Neural crest cell (in vitro differentiated cells): ENCODE measurements at places on chromosomes 5 and 9.

- no peak for DNase-seq
These were observed 95.1 kb upstream of the DNAH5 start for GRCh38 chr5:14039576-14039975.

DNA sequence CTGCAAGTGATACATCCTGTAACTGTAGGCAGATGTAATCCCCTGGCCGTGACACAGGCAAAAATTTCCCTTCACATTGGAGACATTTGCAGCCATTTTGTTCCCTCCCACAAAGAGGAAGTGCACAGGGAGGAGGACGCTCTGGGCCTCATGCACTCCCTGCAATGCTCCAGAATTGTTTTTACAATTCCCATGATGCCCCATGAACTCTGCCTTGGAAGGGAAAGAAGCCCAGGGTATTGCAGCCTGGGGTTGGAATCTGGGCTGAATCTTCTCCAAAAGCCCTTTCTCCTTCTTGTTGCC is 491.7 kb downstream of the CCDC171 start:
- DNase-seq, result no peak

- DNase-seq, result no peak
These were observed 81.0 kb upstream of the PALM2AKAP2 start for GRCh38 chr9:109699019-109699418.

DNA sequence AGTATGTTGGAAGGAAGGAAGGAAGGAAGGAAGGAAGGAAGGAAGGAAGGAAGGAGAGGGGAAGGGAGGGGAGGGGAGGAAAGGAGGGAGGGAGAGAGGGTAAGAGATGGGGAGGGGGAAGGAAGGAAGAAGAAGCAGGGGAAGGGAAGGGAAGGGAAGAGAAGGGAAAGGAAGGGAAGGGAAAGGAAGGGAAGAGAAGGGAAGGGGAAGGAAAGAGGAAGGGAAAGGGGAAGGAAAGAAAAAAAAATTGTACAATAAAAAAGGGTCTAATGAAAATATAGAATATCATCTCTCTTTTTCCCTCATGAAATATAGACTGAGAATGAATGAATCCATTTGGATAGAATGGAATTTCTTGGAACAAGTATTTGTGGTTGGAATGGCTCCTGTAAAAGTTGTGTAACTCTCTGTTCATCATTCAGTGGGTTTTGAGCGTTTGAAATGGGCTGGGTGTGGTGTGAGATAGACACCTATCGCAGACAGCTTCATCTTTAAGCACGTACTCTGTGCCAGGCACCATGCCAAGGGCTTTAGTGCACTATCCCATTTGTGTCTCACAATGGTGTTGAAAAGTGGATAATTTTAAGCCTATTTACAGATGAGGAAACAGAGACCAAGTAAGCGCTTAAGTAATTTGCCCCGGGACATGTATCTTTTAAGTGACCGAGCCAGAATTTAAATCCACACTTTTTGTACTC is 11.6 kb upstream of the PAPPA start:
- no peak for DNase-seq

GRCh38 chr5:110040178-110040577 is 350.5 kb downstream of the MAN2A1 start:
- DNase-seq, result no peak

DNA sequence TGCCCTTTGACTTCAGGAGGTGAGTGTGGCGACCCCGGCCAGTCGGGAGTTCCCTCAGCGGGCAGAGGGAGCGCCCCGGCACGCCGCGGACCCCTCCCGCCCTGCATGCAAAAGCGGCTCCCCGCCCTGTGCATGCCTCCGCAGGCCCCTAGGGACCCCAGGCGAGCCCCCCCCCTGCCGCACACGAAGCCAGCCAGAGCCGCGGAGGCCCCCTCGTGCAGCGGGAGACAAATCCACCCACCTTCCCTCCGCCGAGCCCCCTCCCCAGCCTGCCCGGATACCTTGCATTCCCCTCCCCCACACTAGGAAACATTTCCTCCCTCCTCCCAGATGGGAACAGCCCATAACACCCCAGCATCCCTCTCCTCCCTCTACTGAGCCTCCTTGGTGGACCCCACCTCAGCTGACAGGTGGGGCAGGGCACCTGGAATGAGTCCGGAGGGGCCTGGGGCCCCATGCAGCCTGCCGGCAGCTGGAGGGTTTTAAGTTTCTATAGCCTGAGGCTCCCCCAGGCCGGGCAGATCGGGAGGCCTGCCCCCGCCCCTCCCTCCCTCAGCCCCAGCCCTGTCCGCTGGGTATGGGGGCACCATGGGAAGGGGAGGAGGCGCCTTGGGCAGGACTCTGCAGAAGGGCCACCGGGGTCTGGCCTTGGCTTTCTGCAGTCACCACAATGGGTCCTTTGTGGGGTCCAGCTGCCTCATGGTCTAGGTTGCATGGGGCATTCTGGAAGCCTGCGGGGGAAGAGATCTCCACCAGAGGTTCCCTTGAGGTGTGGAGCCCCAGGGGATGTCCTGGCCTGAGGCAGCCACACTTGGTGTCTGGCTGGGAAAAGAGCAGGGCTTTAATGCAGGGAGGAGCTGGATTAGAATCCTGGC is 601 bp downstream of the ERGIC1 start:
- DNase-seq, result peak; percentile 51

DNA sequence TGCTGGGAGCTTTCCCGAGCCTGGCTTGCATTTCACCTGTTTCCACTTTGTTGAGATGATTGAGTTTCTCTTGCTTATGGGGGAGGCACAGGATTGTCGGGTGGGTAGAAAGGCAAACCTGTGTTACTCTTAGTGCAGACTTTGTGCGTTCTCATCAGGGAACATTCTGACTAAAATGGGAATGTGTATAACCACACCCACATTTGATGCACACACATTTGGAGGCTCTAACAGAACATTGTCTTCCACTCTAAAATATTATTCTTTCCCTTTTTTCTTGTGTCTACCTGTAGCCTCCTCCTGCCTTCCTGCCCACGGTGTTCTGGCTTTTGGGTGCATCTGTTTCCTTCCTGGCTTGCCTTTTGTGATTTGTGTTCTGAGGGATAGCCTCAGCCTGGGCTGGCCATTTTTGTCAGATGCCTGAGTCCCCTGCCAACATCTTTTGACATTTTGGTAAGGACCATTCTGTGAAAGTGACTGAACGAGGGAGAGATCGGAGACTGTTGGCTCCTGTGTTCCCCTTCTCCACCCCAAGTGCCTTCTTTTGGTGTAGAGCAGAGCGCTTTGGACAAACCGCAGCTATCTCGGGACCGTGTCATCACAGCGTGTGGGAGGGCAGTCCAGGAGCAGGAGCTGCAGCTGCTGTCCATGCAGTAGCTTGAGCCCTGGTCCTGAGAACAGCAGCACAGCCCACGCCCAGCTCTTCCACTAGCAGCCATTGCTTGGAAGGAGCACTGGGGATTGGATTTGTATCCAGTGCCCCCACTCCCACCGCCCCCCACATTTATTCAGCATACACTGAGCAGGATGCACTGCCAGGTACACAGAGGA is 101.4 kb downstream of the ARHGAP26 start:
- DNase-seq, result no peak

DNA sequence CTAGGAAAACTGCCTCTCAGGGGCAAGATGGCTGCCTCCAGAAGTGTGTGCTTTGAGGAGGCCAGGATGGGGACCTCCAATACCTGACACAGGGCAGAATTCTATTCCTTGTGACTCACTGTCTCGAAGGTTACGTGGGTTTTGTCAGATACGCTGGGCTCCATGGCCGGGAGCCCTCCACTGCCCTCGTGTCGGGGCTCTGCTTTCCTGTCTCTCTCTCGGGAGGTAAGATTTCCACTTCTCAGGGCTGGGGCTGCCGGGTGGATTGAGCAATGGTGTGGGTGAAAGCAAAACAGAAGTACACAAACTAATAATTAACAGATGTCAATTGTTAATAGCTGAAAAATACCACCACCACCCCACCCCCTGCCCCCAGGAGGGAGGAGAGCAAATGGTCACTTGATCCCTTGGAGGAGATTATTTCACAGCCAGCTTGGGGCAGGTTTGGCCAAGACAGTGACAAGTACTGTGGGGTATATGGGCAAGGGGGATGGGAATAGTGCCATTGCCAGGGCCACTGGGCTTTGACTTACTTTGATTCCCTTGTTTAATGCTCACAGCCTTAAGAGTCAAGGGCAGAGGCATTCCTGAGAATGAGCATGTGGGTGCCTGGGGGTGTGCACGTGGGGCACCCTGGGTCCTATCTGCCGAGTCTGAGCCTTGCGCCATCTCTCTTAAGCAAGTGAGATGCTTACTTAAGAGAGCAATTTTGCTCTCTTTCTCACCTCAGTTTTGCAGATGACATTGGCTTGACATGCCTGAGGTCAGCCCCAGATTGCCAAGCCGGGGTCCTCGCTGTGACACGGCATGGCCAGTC is 28.8 kb upstream of the DAB2IP start:
- no peak for DNase-seq

DNA sequence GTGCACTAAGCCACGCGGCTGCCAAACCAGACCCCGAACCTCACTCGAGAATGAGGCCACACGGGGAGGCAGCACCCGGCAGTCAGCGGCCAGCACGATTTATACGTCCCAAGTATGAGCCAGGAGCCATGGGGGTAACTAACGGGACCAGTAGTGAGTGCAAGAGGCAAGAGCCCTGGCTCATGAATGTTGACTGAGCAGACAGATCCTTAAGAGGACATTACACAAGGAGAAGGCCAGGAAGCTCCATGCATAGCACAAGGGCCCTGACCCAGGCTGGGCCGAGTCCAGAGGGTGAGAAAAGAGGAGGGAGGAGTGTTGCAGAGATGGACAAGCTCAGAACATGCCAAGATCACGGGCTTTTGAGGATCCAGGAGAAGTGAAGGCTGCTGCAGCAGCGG is 58.6 kb upstream of the PHYKPL start:
- no peak for DNase-seq

DNA sequence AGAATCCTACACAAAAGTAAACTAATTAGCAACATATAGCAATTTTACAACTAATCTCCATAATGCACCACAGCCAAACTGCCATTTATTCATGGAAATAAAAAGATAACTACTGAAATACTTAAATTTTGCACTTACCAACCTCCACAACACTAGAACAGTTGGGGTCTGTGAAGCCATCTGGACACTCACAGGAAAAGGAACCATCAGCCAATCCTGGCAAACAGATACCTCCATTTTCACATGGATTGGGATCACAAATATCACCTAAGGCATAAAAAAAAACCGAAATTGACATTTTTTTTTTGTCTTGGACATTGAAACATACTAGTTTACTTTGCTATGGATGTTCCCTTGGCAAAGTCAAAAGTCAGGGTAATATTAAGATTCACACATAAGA is 130.7 kb downstream of the EDIL3 start:
- DNase-seq, result no peak

GRCh38 chr5:125446986-125447385 is 700.5 kb upstream of the ZNF608 start:
- no peak for DNase-seq

- no peak for DNase-seq
These were observed 451.4 kb upstream of the DAB2 start for GRCh38 chr5:39876146-39876545.

DNA sequence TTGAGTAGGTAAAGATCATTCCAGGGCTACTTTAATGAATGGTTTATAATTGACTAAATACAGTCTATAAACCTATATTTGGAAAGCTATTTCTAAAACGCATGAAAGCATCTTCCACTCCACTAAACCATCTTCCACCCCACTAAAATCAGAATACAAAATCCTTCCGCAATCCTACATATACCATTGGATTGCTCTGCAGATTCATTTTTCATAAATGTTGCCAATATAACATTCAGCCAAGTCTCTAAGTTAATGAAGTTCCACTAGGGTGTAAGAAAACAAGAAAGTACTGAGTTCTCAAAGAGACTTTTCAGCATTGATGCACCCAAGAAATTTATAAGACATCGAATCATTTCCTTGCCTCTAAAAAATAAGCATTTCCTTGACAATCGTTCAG is 4.7 kb downstream of the SLC24A2 start:
- DNase-seq, result no peak

GRCh38 chr5:168342151-168342825 is 50.8 kb downstream of the WWC1 start:
- DNase-seq, result no peak

GRCh38 chr5:79689541-79690466 is at the start of gene CMYA5:
CMYA5 (plus strand) TSS chr5:79689836; CDS start chr5:79689908, 72 bp downstream.
- peak; percentile 30 for DNase-seq

GRCh38 chr9:128917151-128917849 is 3.5 kb upstream of the PHYHD1 start:
- DNase-seq, result no peak

DNA sequence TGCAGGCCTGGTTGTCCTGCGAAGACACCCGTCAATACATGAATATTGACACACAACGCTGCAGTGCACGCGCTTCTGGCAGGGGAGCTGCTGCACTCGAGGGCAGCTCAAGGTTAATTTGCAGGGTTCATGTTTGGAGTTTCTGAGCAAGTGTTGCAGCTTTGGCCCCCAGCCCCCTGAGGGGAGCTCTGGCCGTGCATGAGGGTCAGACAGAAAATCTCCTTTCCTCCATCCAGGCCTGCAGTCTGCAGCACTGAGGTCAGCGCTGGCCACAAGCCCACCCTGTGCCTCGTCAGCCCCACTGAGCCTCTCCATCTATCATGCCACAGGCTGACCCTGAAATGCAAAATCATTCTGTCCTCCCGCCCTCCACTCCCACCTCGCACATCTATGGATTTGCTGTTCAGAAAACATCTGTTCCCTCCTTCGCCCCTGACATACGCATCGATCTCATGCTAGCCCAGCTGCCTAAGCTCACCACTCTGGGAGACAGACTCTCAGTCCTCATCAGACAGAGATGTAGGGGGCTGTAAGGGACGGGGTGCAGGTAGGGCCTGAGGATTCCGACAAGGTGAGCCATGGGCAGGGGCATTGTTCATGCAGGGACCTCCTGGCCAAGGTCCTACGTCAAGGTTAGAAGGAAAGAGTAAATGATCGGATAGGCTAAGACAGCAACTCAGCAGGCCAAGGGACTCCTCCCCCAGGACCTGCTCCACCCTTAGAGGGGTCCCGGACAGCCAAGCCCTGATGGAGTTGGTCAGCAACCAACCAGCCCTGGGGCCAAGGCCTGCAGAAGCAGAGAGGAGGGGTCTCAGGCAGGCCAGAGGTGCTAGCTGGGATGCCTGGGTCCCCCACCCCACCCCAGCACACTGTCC is 125.1 kb downstream of the KCNIP1 start:
- DNase-seq, result no peak

DNA sequence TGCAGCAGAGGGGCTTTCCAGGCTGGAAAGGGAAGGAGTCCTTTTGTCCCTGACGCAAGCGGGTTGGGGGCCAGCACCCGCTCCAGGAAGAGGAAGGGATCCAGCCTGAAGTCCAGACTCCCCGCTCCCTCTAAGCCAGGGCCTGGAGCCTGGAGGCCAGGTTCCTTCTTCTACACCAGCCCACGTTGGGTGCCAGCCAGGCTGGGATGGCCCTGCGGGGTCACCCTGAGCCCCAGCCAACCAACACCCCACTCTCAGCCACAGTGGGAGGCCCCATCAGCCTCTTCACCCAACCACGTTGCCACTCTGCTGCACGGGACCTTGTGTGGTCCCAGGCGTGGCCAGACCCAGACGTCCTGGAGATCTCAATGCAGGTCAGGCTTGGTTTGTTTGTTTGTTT is 970 bp upstream of the FUT7 start:
- no peak for DNase-seq
